HuH-7 (cell line): ENCODE measurements at places on chromosomes 16 and 17.

DNA sequence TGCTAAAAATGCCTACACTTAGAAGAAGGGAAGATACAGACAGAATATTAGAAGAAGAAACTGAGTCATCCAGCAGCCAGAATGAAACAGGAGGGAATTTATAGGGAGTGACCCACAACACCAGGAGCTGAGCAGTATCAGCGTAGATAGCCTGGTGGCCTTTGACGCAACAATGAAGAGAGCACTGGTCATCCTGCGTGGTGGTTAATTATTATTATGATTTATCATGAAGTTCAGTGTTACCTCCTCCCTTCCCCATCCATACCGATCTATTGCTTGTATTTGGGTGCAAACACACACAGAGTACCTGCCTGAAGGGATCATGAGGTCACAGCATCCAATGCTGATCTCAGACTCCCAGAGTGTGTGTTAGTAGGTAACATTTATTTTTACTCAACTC, 38.5 kb downstream of the ERCC4 start:
- DNase-seq = no peak

DNA sequence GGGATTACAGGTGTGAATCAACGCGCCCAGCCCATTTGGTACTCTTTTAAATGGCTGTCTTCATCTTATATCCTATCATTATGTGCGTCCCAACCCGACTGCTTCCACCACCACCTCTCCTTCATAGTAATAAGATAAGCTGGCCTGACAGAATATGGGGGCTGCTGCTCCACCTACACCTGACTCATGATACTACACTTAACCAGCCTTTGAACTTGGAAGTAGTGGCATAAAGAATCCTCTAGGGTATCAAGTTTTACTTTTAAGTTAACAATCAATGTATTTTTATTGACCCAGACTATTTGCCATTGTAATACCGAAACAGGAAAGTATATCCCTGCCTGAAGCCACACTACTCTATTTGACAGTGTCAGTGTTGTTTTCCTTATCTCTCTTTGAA, 18.8 kb downstream of the PDZD9 start:
- DNase-seq = no peak

GRCh38 chr17:862582-862981, 80.4 kb downstream of the MRM3 start:
- DNase-seq = no peak

GRCh38 chr17:16434662-16435061, 19.3 kb downstream of the TRPV2 start:
- DNase-seq = no peak
